ENCODE measurements at places on chromosomes 1 and 21.

DNA sequence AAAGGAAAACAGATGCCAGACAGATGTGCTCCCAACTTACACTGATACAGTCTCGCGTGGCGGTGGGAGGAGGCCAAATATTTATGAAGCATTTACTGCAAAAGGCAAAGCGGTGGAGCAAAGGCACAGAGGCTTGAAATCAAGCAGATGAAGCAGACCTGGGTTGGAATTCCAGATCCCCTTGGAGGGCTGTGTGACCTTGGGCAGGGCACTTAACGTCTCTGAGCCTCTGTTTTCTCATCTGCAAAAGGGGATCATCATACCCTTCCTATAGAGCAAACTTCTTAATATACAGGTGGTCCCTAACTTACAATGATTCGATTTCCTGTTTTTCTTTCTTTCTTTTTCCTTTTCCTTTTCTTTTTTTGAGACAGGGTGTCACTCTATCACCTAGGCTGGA, 54.1 kb downstream of the IGSF21 start:
- no peak for DNase-seq

DNA sequence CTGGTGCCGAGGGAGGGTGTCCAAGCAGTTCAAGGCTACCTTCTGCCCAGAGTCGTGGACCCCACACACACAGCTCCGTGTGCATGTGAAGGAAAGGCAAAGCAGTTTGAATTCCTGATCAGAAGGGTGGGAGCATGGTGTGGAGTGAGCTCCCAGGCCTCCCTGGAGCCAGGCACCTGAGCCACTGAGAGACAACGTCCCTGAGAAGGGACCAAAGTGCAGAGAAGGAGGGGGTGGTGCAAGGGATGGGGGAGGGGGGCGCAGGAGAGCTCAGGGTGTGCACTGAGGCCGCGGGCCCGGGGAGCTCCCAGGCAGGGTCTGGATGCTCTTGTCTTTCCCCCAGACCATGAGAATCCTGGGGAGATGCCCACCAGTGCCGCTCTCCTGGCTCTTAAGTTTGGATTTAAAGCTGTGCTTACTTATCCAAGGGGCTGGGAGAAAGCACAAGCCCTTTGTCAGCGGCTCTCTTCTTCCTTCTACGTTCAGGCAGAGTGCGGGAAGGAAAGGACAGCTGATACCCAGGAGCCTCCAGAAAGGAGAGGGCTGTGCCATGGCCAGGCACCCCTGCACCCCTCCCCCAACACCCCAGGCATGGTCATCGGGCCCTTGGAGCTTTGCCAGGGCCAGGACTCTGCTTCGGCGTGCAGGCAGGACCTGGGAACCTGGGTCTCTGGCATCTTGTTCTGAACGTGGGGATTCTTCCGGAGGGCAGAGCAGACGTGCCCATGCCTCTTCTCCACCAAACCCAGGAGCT, 24.1 kb downstream of the ACTA1 start:
- DNase-seq: no peak

GRCh38 chr1:223102797-223103533, 40.1 kb downstream of the TLR5 start:
- DNase-seq: no peak

DNA sequence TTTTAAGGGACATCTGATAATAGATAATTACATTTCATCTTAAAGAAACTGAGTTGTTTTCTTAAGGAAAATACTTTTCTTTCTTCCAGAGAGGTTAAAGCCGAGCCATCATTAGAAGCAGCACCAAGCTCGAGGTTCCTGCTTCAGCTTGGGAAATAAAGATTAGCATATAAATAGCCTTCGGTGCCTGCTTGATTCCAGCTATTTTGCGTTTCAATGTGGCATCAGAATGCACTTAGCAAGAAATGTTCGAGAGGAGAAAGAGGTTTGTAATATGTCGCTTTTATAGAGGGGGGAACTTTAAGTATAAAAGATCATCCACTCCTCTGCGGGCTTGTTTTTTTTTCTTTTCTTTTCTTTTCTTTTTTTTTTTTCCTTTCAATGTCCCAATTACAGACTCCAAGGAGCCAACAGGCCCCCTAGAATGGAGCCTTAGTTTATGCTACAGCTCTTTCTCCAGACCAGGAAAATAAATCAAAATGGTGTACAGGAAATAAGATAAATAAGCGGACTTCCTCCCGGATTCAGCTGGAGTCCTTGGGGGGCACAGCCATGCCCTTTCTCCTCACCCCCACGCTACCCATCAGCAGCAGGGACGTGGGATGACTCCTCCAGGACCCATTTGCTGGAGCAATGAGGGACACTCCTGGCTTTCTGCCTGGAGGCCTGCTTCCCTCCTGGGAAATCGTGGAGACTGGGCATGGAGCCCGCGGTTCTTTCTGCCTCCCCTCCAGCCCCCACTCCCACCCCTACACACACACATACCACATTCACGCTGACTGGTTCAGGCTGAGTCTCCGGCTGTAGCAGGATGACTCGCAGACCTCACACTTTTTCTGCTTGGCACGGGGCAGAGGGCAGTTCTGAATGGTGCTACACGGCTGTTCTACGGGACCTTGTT, 131.6 kb downstream of the RRAGC start:
- no peak for DNase-seq

DNA sequence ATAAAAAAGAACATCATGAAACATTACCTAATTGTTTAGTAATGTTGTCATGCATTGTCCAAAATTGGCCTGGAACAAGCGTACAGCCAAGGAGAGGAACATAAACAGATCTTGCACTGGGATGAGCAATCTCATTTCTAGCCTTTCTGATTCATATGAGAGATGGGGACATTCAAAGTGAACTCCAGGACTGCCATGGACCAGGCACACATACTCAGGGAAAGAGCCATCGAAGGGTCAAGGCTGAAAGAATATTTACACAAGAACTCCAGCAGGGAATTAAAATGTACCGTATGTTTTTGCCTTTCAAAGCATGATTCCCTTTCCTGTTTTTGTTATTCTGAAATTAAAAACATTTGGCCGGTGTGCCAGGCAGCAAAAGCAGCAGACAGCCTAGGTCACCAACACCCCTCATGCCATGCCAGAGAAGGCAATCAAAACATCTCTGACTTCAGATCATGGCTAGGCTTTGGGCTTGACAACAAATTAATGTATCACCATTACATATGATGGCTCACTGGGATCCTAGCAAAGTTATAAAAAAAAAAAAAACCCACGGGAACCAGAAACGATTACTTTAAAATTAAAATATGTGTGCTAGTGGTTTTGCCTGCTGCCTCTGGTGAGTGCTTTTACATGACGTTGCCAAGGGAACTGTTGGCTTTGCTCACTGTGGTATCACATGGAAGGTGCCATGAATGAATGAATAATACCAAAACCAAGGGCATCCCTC, 159.8 kb downstream of the TGFBR3 start:
- DNase-seq: no peak

- no peak for DNase-seq
Measured at GRCh38 chr1:243548516-243548915, 292.7 kb downstream of the SDCCAG8 start.

- DNase-seq: no peak
Measured at GRCh38 chr21:46128933-46129571, 26.3 kb downstream of the FTCD start.

GRCh38 chr1:156090138-156090839, 8.0 kb upstream of the MEX3A start:
- DNase-seq: no peak

GRCh38 chr1:17272646-17273045, 23.7 kb downstream of the PADI3 start:
- no peak for DNase-seq

- no peak for DNase-seq
Measured at GRCh38 chr1:11938722-11939526, 4.4 kb downstream of the PLOD1 start.
